ENCODE measurements at places on chromosomes 13 and 19. TPM values are rescaled to one million over a fixed set of nuclear protein-coding genes. Genes with fewer than 3 reads are reported as not detected.

DNA sequence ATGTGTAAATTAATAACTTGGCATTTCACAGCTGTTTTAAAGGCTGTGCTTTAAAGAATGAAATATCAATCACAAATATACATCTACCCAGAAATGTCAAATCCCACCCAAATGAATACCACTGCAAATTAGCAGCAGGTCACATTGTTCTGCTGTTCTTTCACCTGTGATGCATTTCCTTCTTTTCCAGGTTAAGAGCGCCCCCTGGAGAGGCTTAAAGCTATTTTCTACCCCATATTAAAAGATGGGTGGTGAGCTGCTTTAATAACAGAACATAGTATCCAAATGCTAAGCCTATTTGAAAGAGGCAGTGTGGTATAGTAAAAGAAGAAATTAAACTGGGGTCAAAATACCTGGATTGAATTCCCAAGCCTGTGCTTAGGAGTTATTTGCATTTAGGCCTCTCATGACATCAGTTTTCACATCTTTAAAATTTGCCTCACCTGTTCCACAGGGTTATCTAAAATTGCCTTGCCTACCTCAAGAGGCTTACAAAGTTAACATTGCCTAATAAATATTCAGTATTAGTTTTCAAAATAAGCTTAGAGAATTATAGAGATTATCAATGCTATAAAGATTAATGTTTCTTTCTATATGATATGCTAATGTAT lies 396.9 kb upstream of the SLITRK5 start:
- DNase-seq = no peak

DNA sequence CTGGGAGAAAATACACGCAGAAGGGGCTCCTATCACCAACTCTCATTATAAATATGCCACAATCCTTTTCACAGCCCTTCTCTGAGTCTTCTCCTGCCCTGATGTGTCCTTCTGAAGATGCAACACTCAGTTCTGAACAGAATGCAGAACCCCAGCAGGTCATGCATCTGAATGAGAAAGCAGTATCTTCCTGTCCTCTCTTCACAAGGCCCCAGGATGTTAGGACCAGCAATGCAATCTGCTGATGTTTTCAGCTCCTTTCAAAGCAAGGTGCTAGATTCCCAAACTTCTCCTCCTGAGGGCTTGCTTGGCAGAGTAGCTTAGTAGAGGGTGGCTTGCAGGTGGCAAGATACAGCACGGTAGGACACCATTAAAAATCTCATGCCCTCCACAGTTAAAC lies 22.3 kb upstream of the DOCK9 start:
- no peak for DNase-seq

GRCh38 chr13:99366075-99366987 lies 59.1 kb upstream of the GPR183 start:
- no peak for DNase-seq

DNA sequence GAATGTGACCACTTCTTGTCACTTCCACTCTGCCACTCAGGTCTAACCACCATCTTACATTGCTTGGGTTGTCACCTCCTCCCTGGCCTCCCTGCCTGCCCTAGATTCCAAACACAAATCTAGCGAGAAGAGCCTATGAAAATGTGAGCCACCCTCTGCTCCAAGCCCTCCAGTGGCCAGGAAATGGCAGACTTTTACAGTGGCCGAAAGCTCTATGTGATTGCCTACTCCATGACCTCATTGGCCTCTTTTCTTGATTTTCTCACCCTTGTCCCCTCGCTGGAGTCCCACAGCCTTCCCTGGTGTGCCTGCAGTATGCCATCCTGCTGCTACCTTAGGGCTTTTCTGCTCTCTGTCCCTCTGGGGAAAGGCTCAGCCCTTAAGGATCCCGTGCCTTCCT lies 84.2 kb downstream of the LRCH1 start:
- DNase-seq = no peak

DNA sequence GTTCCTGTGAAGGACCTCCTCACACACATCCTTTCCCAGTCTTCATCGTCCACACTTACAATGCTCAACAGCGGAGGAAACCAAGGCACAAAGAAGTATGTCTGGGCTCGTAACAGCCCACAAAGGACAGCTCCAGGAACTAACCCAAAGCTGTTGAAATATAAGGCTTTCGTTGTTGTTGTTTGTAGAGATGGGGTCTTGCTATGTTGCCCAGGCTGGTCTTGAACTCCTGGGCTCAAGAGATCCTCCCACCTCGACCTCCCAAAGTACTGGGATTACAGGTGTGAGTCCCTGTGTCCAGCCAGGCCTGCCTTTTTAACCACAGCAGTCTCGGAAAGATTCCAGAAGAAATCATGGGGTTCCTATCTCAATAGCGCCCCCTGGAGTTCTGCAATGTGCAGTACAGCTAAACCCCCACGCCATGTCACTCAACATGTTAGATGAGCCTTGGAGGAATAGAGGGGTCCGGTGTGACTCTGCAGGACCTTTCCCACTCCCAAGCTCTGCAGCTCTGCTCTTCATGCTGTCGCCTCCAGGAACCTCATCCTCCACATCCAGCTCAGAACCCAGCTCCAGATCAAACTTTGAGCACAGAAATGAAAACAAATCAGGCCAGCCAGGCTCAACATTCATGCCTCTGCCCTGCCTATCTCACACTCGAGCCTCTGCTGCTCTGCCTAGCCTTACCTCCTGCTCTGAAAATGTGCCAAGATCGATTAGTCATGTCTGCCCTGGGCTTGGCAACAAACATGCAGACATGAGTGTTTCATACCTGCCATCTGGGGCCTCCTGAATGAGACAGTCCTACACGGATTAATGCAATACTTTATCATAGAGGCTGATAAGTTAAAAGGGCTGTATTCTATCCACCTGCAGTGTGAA lies 7.5 kb downstream of the PLA2G4C start:
- no peak for DNase-seq

The COX7A1 gene
- total RNA-seq = 55.7 TPM
